Osteoblast (primary cell): ENCODE measurements at places on chromosomes 6 and 20. TPM values are rescaled to one million over a fixed set of nuclear protein-coding genes. Genes with fewer than 3 reads are reported as not detected.

Gene LINC00237
- not detected in 2 replicates for total RNA-seq

Gene C6orf163
- total RNA-seq, result 2.7 and 3.3 TPM in 2 replicates

- H3K4me3 ChIP-seq, result no peak overlapping the region
- no peaks in the 10 kb centered on the region for H3K4me1 ChIP-seq
- no peak for DNase-seq
- H3K27ac ChIP-seq, result no peak overlapping the region
These were observed 40.8 kb downstream of the NCR2 start for GRCh38 chr6:41376176-41376575.

DNA sequence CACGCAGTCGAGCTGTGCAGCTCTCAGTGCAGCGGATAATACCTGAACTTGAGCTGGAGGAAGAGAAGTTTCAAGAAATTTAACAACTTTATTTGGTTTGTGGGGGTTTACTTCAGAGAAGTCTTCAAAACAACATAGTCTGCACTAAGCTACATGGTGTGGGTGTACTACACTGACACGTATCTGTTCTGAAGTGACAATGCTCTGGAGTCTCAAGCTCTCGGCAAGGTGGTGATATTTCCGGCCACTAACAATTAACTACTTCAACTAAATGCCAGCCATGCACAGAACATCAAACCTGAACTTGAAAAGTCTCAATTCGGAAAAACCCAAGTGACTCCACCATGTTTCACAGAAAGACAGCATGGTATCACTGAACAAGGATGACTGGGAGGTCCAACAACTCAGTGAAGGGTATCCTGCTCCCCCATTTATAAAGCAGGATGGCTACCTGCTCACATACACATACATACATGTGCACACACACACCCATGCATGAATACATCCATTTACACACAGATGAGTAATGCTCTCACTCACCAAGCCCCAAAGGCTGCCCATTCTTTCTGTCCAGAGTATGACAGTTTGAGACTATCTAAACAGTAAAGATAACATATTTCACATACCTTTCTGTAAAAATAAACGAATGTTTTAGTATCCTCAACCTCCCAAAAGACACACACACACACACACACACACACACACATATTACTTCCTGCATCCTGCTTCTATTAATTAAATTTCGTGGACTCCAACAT is 15.4 kb upstream of the ANKRD60 start:
- DNase-seq, result no peak
- H3K4me3 ChIP-seq, result no peak overlapping the region
- peaks cover 57% of the 10 kb centered on the region for H3K36me3 ChIP-seq
- no peaks in the 10 kb centered on the region for H3K27me3 ChIP-seq
- no peak overlapping the region for H3K27ac ChIP-seq

GRCh38 chr6:121912905-121913304 is 477.5 kb downstream of the GJA1 start:
- H3K36me3 ChIP-seq, result no peaks in the 10 kb centered on the region
- H3K27ac ChIP-seq, result no peak overlapping the region
- no peak overlapping the region for H3K4me3 ChIP-seq
- DNase-seq, result no peak
- no peaks in the 10 kb centered on the region for H3K4me1 ChIP-seq
- no peaks in the 10 kb centered on the region for H3K27me3 ChIP-seq

DNA sequence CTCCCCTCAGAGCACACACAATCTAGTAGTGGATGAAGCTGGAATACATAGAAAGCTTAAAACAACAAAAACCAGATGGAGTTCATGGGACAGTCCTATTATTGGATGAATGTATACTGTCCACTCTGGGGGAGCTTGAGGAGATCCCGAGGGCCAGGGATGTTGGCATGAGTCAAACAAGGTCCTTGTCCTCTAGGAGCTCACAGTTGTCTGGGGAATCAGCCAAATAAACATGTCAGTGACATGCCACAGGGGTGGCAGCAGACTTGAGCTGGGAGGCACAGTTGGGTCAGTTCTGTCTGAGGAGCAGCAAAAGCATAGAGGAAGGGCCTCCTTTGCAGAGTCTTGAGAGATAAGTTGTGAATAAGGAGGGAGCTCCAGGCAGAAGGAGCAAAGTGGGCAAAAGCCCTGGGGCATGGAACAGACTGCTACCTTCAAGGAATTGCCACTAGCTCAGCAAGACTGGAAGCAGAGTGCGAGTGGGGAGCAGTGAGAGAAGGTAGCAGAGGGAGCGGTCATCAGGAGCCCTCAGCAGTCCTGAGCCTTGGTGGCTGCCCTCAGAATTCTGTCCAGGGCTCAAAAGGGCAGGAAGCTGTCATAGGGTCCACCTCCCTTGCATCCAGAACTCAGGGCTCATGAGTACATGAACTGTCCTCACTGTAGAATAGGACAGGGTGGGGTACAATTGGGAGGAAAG is 22.1 kb downstream of the L3MBTL1 start:
- no peak overlapping the region for H3K4me3 ChIP-seq
- H3K4me1 ChIP-seq, result peaks cover 12% of the 10 kb centered on the region
- no peak for DNase-seq
- no peak overlapping the region for H3K27ac ChIP-seq
- no peaks in the 10 kb centered on the region for H3K27me3 ChIP-seq
